CMK (cell line): ENCODE measurements at places on chromosomes 3 and 15.
A peak's percentile ranks its signal among the peaks of the same experiment; 100 is the strongest.

DNA sequence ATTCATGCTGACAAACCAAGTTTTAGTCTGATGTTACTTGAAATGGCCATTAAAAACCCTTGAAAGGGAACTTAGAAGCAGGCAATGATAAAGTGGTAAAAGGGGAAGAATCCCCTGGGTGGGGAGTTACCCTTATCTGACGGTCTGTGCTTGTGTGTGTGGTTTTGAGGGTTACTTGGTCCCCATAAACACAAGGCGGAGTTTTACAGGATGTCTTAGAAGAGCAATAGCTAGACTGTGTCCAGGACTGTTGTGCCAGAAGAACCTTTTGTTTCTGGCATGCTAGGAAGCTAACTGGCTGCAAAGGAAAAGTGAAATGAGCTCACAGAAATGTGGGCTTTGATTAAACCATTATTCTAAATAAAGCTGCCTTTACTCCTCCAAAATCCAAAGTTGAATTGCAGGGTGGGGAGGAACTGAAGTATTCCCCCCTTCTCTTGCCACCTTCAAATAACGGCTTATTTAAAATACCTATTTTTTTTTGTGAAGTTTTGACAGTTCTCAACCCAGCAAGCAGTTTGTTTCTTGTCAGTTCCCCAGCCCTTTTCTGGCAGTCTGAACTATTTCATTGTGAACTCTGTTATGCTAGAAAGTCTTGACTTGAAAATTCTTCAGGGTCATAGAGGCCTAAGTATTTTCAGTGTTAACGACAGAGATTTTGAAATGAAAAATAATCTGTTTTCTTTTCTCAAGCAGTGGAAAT, 443.5 kb downstream of the OTOL1 start:
- peak; percentile 21 for DNase-seq

DNA sequence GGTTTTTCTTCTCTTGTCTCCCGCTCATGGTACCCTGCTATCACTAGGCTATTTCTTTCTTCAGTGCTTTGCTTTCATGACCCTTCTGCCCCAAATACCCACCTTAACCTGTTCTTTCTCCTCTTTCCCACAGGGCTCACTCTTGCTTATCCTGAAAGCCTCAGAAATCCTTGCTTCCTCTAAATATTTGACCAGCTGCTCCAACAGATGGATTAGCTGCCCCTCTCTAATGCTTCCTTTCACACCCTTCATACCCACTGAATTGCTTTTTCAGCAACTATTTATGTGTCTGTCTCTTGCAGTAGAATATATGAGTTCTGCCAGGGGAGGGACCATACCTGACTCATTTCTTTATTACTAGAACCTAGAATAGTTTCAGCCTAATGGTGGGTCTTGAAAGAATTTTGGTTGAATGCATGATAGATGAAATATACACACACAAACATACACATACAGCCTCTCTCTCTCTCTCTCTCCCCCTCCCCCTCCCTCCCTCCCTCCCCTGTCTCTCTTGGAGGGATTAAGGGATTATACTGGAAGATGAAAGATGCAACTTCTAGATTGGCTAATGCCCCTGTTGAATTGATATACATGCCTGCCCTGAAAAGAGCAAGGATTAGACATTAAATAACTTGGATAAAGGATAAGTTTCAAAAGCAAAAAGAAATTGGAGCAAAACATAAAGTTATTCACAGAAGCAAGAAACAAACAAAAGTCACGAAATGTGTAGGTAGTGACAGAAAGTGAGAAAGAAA, 95.0 kb upstream of the GADL1 start:
- DNase-seq = no peak

DNA sequence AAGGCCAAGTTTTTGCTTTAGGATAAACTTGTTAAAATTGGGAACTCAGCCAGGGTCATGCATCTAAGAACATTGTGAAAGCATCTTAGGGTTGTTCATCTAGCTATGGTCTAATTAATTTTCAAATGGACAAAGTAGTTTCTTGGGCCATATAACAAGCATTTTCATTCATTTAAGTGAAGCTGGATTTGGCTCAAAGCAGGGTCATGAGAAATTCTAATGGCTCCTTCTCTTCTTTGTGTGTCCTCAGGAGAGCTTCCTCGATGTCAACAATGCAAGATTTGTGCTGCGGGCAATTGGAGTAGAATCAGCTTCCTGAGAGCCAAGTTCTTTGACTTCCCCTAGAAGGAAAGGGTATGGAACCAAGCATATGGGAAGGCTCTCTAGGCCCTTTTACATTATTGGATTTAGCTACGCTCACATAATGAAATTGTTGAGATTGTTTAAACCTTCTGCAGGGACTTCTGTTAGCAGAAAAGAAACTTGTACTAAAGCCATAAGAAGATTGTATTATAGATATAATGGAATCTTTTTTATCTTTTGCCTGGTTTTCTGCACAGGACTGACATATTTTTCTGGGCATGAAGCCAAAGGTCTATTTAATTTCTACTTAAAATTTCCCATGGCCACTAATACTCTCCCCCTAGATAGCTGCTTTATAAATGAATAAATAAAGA, 1.8 kb upstream of the SAMMSON start:
- DNase-seq = no peak

DNA sequence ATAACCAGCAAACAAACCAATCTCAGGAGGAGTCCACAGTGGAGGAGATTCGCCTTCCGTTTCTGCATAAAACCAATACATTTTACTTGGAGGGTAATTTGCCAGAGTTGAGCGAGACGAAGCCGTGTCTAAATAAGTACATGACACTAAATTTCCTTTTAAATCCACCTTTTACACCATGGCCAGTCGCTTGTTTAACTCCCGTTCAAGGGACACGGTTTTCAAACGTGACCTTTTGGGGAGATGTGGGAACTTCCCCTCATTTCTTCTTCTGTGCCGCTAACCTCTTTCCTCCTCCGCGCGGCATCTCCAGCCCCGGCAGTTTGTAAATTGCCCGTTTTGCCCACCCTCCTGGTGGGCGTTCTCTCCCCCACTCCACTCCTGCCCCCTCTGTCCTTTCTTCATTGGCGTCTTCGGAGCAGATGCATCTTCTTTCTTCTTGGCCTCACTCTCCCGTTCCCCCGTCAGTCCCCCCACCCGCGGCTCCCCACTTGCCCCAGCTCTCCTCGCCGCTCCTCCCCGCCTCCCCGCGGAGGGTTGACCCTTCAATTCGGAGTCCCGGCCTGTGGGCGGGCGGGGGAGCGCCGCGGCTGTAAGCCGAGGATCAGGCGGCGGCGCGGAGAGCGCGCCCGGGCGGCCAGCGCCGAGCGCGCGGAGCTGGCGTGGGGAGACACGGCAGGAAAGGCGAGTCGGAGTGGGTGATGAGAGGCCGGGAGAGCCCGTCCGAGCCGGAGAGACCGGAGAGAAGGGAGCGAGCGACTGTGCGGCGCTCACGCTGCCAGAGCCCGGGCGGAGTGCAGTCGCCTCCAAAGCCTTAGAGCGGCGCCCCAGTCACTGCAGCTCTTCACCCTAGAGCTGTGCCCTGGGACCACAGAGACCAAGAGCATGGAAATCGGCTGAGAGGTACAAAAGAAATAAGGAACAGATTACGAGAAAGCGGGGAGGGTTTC, at the start of gene NLGN1:
NLGN1 (plus strand) TSS at position 584 of the 950 bp plus-strand sequence.
- no peak for DNase-seq

GRCh38 chr3:139772539-139773500, 95.0 kb upstream of the NMNAT3 start:
- no peak for DNase-seq

- DNase-seq = no peak
Measured at GRCh38 chr3:46438831-46439230, 25.9 kb downstream of the LTF start.

DNA sequence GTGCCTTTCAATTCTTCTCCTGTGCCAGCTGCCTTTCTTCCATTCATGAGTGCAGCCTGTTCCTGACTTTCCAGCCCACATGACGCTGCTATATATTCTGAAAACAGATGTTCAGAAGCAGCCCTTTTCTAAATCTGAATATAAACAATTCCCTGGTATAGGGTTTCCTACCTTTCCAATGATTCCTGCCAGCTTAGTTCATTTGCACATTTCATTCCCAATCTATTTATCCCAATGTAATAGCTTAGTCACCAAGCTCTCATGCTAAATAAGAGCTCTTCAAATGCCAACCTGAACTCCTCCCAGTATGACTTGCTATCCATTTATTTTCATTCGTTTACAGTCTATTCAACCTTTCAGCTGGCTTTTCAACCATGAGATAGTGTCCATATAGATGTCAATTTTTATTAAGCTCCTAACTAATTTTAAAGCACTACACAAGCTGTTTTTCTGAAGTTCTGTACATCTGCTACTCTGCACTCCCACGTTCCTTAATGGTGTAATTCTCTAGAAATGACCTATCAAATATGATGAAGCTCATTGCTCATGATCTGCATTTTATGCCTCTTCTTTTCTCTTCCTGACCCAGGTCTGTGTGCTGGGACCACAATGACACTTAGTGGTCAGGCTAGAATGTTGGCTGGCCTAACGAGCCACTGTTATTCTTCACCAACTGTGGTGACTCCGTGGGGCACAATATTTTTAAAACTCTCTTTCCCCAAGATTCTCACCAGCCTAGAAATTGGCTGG, 605.0 kb upstream of the TBL1XR1 start:
- DNase-seq = no peak

GRCh38 chr15:66841953-66842681, 140.1 kb downstream of the SMAD6 start:
- DNase-seq = no peak

DNA sequence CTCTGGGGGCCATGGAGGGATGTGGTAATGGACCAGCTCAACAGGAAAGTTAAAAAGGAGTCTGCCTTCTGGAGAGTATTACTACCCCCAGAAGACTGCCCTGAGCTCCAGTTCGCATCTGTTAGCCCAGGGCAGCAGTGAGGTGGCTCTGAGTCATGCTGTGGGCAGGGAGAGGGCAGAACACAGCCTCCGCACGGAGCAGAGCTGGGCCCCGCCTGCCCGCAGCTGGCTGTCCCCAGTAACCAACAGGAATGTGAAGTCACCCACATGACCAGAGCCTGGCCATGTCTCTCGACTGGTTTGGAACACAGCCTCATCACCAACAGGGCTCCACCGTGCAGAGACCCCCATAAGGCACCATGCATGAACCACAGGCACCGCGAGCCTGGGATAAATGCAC, 62.1 kb downstream of the CYFIP1 start:
- no peak for DNase-seq

DNA sequence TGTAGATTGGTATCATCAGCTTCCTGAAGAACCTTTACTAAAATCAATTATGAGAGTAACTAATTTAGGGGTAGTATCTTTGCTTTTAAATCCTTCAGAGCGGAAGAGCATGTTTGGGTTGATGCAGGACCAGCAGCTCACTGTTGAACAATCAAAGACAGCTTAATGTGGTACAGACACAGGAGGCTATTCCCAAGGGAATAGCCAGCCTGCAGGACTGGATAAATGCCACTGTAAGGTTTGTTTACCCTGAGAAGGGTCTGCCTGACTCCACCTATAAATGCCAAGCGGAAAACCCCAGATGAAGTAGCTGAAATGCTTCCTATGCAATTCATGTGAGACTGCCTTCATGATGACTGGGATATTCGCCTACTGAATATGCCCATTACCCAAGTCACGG, 16.0 kb upstream of the STAC start:
- DNase-seq = no peak

DNA sequence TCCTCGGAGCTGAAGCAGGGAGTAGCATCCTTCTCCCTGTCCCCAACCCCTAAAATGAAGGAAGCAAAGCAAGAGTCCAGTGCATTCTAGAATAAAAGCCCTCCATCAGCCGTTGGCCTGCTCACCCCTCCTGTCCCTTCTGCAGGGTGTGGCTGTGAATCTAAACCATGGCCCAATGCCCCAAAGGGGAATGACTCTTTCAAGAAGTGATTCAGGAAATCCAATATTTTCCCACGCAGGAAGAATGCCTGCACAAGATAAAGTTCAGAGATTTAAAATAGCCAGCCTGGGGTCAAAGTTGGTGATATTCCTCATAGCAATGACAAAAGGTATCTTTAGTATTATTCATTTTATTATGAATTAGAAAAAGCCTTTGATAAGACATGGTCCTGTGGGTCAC, 38.5 kb downstream of the SLCO2A1 start:
- no peak for DNase-seq

GRCh38 chr3:156483961-156484787, 70.7 kb downstream of the SSR3 start:
- no peak for DNase-seq

- peak; percentile 15 for DNase-seq
Measured at GRCh38 chr15:101445562-101446517, 43.7 kb downstream of the PCSK6 start.

- no peak for DNase-seq
Measured at GRCh38 chr3:29991198-29991597, 615.2 kb upstream of the TGFBR2 start.

- no peak for DNase-seq
Measured at GRCh38 chr3:140384028-140384771, 293.7 kb upstream of the TRIM42 start.

- DNase-seq = no peak
Measured at GRCh38 chr3:147886879-147887278, 477.7 kb downstream of the ZIC1 start.

DNA sequence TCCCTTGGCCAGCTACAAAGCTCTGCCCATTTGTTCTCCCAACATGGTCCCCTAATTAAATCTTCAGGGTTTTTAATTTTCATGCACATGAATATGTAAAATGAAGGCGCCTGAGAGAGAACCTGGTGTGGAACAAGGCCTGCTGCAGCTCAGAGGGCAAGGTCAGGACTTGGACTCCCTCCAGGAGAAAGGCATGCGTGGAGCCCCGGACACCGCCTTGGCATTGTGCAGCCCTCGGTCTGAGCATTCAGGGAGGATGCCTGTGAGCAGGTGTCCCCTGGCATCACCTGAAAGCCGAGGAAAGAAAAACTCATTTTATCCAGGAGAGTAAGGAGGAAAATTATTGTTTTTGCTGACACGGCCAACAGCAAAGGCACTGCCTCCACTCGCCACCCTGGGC, 33.8 kb upstream of the EPHB1 start:
- no peak for DNase-seq

GRCh38 chr3:107660306-107660976, 137.7 kb downstream of the BBX start:
- no peak for DNase-seq

GRCh38 chr3:183123891-183124290, 24.6 kb upstream of the MCCC1 start:
- no peak for DNase-seq

DNA sequence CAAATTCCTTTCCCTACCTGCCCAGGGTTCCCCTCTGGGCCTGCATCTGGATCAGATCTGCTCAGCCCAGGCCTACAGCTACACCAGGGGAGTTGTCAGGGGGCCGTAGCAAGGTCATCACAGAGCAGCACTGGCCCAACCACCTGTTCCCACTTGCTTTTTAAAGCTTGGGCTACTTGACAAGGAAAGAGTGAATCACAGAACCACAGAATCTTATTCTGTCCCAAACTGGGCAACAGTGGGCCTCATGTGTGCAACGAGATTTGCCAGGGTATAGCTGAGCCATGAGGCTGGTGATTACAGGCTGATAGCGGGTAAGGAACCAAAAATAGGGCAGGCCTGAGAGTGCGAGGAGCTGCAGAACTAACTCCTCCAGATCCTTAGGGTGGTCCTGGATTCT, 66.7 kb downstream of the MYLK start:
- no peak for DNase-seq

DNA sequence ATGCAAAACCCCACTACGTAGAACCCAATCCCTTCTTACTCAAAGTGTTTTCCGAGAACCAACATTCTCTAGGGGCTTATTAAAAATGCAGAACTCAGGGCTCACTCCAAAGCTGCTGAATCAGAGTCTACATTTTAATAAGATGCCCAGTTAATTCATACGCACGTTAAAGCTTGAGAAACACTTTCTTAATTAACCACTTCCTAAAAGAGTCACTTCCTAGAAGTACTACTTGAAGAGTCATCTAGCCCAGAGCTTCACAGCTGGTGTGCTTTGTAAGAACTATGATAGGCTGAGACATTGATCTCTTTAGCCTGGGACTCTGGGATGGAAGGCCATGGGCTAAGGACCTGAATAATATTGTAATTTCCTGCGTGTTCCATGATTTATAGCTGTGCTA, 9.0 kb downstream of the COL6A5 start:
- DNase-seq = peak; percentile 1
